ENCODE measurements at places on chromosomes 6 and 20.
A peak's percentile ranks its signal among the peaks of the same experiment; 100 is the strongest.

- no peak for DNase-seq
Measured at GRCh38 chr20:53157443-53158408, 185.6 kb downstream of the TSHZ2 start.

GRCh38 chr6:144804246-144804790 is 519.2 kb downstream of the UTRN start:
- DNase-seq: no peak

DNA sequence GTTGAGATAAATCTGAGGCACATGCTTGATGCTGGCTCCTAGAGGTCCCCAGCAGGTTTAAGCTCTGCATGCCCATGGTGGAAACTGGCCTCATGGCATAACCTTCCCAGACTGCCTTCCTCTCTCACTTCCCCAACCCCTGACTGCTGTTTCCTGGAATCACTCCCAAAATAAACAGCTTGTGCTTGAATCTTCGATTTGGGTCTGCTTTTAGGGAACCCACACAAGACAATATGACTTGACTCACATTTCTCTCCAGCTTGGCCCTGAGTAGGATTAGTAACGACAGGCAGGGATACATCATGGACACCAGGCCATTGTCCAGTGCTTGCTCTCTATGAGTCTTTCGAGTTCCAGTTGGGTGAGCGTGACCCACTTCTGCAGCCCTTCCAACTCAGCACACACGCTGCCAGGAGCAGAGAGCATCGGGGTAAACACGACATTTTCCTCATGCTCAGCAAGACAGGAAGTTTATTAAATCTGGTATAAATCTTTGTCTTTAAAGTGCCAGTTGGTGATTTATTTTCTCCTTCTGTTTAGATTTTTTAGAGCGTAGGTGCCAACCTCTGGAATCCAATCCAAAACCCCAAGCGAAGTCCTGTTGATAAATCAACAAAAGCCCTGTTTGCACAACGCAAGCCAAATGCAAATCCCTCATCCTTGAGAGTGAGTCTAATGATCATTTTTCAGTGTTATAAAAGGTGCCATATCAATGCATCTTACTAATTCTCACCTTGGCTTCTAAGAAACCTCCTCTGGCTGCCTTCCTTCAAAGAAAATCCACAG is 135.0 kb downstream of the FOXA2 start:
- DNase-seq: no peak

DNA sequence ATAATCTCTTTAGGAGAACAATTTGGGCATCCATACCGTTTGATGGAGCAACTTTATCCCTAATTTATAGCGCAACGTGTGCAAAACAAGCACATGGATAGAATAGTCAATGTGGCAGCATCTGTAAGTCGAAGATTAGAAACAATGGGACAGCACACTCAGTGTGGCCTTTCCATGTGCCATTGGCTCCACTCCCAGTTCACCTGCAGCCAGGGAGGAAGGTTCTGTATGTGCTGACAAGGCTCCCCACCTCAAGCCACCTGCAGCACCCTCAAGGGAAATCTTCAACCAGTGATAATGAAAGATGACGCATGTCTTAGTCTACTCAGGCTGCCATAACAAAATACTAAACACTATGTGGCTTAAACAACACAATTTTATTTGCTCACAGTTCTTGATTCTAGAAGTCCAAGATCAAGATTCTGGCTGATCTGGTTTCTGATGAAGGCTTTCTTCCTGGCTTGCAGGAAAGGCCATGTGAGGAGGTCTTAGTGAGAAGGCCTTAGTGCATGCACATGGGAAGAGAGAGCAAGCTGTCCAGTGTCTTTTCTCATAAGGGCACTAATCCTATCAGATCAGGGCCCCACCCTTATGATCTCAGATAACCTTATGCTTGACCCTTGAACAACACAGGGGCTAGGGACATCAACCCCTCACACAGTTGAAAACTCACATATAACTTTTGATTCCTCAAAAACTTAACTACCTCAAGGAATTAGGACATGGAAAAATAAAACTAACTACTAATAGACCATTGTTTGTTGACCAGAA is 34.9 kb upstream of the SHLD1 start:
- no peak for DNase-seq

GRCh38 chr6:57221936-57222742 is at the start of gene RAB23:
TSS of gene RAB23 (minus strand) at chr6:57222307. CDS start at chr6:57210380, 11,927 bp downstream.
- peak; percentile 17 for DNase-seq
